Activated CD8-positive, alpha-beta memory T cell treated with anti-CD3 and anti-CD28 coated beads for 4 hours (primary cell): ENCODE measurements at places on chromosomes 5 and 9.
A peak's percentile ranks its signal among the peaks of the same experiment; 100 is the strongest.

GRCh38 chr9:16446636-16447035 is 423.8 kb downstream of the BNC2 start:
- DNase-seq = no peak

GRCh38 chr9:114805670-114806525 is at the start of gene TNFSF15:
TNFSF15 (minus strand) TSS chr9:114806039; CDS start chr9:114806012, 27 bp downstream.
- no peak for DNase-seq

GRCh38 chr5:137024044-137024443 is 475.1 kb downstream of the SPOCK1 start:
- no peak for DNase-seq

GRCh38 chr9:125785248-125785751 is 38.1 kb downstream of the PBX3 start:
- DNase-seq = no peak

DNA sequence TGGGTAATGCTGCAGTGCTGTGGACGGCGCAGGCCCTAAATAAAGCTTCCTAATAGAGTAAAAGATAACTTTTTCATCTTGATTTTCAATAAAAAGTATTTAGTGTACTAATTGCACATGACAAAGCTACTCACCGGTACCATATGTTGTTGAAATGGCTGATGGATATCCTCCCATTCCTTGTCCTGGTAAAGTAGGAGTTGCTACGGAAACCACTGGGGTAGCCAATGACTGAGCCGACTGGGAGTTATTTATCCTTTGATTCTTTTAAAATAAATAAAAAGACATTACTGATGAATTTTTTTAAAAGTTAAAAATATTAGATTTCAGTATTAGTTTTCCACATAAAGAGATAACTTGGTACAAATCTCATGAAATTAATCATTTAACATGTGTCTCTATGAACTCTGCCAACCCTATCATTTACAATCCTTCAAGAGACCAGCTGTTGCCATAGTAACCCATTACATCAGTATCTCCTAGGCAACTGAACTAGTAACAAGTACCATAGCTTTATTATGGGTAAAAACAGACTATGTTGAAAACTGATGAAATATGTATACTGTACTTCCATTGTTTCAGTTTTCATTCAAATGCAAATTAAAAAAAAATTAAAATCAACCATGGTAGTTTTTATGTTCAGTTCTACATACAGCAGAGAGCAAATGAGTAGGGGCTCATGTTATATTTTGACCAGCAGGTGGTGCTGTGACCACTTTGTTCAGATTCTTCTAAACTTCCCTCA is 153.7 kb downstream of the MEF2C start:
- DNase-seq = peak; percentile 27

DNA sequence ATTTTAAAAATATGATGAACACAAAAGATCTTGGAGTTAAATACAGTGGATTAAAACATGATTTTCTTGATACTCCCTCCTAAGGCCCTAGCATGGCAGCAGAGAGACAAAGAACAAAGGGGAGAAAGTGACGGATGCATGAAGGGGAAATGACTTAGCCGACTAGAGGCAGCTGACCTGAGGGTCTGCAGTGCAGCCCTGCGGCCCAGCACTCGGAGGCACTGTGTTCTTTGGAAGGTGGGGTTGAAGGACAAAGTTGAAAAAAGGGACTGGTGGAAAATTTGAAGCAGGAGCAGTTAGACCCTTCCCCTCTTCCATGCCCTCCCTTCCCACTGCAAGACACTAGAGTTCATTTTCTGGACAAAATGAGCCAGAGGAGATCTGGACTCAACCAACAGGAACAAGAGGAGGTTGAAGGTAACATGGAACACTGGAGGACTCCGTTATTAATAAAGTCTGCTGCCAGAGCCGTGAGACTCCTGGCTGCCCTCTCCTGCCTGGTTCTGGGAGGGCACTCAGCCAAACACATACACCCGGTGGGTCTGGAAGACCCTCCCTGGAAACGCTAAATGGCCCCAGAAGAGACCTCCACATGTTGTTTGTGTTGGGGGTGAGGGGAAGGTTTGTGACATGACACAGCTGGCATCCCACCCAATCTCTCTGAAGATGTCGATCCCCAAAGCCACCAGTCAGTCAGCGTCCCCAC is 98.1 kb downstream of the JMY start:
- no peak for DNase-seq

- DNase-seq = no peak
Observed at GRCh38 chr5:19140276-19140675, 847.7 kb downstream of the CDH18 start.

DNA sequence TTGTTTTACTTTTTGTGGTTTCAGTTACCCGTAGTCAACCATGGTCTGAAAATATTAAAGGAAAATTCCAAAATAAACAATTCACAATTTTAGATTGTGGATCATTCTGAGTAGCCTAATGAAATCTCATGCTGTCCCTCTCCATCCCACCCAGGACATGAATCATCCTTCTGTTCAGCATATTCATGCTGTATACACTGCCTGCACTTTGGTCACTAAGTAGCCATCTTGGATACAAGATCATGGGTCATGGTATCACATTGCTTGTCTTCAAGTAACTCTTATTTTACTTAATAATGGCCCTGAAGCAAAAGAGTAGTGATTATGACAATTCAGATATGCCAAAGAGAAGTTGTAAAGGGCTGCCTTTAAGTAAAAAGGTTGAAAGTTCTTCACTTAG is 536.5 kb upstream of the ACO1 start:
- no peak for DNase-seq

GRCh38 chr5:151251001-151251551 is 1.9 kb upstream of the GM2A start:
- DNase-seq = no peak

DNA sequence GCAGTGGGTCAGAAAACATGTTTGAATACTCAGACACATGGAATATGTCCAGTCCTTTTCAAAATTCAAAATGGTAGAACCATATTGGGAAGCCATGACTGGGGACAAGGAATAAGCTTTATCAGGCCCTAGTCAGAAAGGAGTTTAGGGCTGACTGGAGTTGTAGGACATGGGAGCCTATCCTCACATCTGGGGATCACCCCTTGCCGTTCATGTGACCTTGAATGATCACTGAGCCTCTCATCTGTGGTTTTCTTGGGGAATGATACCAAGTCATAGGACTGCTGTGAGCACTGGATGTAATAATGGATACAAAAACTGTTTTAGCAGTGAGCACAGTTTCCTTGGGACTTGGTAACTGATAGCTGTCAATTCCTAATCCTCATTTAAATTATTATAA is 84.7 kb downstream of the IQGAP2 start:
- DNase-seq = no peak

DNA sequence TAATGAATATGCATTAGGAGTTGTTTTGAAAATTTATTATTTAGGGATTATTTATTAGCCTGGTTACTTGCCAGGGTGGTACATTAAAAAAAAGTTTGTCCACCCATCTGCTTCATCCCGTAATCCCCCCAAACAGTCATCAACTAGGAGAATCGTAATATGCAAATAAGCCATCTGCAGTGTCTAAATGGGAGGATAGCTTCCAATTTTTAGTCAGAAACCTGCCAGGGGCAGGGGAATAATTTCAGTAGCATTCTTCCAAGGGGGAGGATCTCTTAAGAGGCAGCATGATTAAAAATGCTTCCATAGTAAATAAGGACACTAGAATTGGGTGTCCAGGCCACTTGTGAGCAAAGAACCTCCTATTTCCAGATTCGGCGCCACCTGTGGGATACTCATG is 43.3 kb downstream of the SH3GL2 start:
- DNase-seq = no peak

- DNase-seq = no peak
Observed at GRCh38 chr5:67089200-67089725, 107.3 kb downstream of the CD180 start.

DNA sequence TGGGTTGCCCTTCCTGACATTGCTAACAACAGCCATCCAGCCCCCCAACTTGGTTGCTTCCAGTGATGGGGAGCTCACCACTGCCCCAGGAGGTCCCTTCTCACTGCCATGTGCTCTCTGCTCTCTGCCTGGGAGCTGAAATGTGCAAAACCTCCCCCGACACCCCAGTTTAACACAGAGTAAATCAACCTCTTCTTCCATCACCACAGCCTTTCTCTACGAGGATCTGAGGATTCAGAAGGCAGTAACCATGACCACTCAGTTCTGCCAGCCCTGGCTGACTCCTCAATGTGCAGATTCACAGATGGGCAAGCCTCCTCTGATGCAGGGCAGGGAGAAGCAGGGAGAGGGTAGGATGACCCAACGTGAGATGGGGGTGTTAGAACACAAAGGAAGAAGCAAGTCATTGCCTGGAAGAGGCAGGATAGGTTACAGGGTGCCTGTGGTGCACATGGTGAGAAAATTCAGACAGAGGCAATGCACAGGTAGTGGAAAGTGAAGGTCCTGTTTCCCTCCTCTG is 185.0 kb downstream of the DAB2IP start:
- no peak for DNase-seq
